ENCODE measurements at places on chromosomes 6 and 20.

DNA sequence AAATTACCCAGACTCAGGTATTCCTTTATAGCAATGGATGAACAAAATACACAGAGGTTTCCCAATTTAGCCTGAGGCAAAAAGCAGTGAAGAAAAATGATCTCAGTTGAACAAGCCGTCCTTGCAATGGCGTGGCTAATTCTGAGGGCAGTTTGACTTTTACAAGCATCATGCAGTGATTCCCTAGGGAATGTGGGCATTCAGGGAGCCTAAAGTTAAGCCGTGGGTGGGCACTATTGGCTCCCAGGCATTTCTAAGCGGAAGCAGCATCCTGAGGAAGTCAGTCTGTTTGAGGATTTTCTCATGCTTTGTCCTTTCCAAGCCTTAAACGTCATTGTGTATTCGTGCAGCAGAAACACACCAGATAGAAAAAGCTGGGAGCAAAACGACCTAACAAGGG, 133.9 kb downstream of the MYLK4 start:
- peak; percentile 26 for DNase-seq

DNA sequence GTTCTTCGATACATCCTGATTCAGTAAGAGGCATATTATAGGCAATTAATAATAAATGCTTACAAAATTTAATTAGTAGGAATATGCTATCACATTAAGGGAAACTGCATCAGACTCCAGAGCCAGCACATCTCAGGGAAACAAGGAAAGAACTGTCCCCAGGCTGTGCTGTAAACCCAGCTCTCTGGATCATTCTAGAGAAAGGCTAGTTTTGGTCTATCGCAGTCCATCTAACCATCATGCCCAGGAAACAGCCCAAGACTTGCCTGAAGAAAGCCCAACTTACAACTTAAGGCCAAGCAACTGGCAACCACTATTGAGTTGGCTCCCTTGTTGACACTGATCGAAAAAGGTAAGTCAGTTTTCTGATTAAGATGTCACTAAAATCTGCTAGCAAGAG, 11.3 kb downstream of the MAP3K5 start:
- no peak for DNase-seq

DNA sequence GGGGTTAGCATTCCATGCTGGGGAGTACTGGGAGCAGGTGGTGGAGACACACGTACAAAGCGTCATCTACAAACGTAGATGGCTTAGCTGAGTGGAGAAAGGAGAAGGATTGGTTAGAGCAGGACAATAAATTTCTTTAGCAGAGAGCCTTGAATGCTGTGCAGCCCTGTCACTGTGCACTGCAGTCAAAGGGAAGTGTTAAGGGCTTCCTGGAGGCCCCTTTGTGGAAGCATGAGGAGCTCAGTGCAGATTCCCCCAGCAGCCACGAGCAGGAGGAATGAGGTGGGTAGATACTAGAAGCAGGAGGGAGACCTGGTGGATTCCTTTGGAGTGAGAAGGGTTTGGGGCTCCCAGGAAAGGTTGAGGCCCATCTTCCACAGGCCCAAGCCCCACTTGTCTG, 6.1 kb upstream of the TREML4 start:
- no peak for DNase-seq

- no peak for DNase-seq
Measured at GRCh38 chr20:45056473-45057173, 44.3 kb downstream of the KCNS1 start.

DNA sequence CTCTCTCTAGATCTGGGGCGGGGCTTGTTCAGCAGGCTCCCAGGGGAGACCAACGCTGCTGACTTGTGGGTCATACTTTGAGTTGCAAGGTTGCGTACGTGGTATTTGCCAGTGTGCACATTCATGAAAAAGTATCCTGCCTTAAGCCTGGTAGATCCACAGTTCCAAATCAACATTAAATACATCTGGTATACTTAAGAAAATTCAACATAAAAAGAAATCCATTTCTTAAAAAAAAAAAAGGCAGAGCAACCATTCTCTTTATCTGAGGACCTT, 81.4 kb downstream of the SLC22A3 start:
- no peak for DNase-seq

- DNase-seq = no peak
Measured at GRCh38 chr6:125165256-125165655, 11.7 kb downstream of the TPD52L1 start.

DNA sequence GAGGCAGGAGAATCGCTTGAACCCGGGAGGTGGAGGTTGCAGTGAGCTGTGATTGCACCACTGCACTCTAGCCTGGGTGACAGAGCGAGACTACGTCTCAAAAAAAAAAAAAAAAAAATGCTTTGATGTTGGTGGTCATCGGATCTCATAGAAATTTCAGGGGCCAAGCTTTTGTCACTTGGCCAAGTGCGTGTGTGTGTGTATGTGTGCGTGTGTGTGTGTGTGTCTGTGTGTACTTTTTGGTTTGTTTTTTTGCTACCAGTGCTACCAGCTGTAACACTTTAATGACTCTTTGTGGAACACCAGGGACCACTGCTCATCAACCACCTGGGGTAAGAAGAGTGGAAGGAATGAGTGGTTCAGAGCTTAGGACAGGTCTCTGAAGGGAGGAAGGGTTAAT, 49.7 kb downstream of the TRAF3IP2 start:
- DNase-seq = no peak

DNA sequence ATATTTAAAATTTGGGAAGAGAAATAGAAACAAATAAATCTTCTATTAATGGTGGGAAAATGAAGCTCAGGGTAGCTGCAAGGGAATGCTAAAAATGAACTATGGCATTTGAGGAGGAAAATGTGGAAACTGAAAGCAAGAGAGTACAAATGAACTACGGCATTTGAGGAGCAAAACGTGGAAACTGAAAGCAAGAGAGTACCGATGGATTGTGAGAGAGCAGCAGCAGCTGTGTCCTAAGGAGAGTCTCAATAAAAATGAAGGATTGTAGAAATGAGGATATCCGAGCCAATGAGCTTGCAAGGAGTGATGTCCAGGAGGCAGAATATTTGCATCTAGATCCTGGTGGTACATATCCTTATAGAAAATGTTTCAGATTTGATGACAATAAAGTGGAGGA, 547.1 kb upstream of the ZNF337 start:
- DNase-seq = no peak

- no peak for DNase-seq
Measured at GRCh38 chr6:33440649-33441309, 13.6 kb upstream of the ZBTB9 start.

DNA sequence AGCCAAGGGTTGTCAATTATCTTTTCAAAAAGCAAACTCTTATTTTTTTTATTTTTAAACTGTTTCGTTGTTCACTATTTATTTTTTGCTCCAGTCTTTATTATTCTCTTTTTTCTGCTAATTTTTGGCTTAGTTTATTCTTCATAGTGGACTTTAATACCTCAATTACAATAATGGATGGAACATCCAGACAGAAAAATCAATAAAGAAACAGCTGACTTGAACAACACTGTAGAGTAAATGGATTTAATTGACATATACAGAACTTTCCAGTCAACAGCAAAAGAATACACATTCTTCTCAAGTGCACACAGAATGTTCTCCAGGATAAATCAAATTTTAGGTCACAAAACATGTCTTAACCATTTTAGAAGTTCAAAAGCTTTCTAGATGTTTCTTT, 111.5 kb downstream of the MEI4 start:
- no peak for DNase-seq

- DNase-seq = no peak
Measured at GRCh38 chr6:145155411-145155810, 579.9 kb downstream of the EPM2A start.

DNA sequence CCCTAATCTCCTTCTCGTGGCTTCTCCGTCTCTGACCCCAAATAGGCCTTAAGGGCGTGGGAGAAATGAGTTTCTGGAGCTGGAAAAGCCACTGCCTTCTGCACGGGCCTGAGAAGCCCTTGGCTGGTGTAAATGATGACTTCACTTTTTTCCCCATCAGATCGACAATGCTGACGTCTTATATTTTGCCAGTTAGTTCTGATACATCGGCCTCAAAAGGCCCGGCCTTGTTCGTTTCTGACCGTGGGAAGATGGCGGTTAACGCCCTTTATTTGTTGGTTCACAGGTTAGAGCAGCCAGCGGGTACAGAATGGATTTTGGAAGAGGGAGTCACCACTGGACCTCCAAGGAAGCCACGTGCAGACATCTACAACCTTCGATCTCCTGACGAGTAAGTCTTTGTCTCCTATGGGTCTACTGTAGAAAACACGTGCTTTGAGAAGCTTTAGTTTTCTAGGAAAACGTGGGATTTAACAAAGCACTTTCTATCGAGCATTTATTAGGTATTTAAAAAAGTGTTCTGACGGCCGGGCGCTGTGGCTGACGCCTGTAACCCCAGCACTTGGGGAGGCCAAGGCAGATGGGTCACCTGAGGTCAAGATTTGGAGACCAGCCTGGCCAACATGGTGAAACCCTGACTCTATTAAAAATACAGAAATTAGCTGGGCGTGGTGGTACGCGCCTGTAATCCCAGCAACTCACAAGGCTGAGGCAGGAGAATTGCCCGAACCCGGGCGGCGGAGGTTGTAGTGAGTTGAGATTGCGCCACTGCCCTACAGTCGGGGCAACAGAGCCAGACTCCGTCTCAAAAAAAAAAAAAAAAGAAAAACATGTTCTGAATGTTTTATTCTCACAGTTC, 1.2 kb upstream of the ZNFX1 start:
- DNase-seq = peak; percentile 11

- DNase-seq = no peak
Measured at GRCh38 chr6:138086573-138087196, 20.5 kb downstream of the PERP start.

- no peak for DNase-seq
Measured at GRCh38 chr20:3927486-3928291, 38.5 kb downstream of the PANK2 start.

GRCh38 chr6:9116026-9116425, 680.7 kb upstream of the SLC35B3 start:
- DNase-seq = no peak

GRCh38 chr6:93624408-93624807, 205.0 kb upstream of the EPHA7 start:
- DNase-seq = peak; percentile 74

GRCh38 chr6:60687085-60687484, 1598.9 kb downstream of the KHDRBS2 start:
- DNase-seq = no peak

GRCh38 chr6:128574402-128574801, 54.0 kb upstream of the PTPRK start:
- no peak for DNase-seq

GRCh38 chr6:140912686-140913085, 1220.0 kb upstream of the GJE1 start:
- DNase-seq = no peak

DNA sequence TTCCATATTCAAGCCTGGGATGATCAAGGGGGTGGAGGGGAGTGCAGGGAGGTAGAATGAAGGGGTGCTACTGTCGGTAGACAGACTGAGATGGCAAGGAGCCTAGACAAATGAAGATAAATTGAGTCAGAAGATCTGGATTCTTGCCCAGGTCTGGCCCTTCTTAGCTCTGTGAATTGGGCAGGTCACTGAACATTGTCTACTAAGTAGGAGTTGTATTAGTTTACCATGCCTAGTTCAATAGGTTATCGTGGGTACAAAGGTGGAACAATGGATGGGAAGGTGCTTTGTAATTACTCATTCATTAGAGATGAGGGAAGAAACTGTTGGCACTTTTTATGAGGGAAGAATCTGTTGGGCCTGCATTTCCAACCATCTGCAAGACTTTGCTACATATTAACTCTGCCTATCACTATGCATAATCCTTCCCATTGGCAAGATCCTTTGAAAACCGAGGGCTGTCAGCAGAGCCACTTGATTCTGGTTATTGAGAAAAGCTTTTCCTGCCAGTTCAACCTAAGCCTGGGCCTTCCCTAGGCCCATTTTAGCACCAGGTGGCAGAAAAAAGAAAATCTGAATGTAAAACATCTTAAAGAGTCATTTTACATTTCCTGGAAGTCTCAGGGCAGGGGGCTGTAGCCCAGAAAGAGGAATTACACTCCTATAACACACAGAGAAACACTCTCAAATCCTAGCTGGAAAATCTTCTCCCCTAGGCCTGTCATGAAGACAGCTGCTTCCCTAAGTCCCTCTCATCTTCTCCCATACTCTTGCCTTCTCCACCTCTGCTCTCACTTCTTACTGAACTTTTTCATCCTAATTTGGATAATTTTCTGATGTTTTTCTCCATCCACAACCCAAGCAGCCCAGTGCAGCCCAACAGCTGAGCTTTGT, 103.5 kb downstream of the CD24 start:
- no peak for DNase-seq

GRCh38 chr6:42049116-42049809, 1.1 kb upstream of the TAF8 start:
- DNase-seq = no peak

DNA sequence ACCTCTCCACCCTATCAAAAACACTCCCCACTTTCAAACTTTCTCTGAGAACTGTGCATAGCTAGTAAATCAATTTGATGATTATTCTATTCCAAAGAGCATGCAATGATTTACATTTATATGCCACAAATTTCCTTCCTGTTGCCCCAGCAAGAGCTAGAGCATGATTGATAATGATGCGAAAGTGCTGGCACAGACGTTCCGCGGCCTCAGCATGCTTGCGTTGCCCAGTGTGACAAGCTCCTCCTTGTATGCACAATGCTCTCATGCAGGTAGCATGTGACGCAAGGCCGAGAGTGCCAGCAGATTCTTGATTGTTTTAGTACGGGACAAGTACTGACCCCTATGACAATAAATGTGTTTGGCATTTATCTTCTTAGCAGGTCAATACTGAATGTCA, 696.3 kb upstream of the SLC35B3 start:
- no peak for DNase-seq

GRCh38 chr6:11711003-11711983, 67.3 kb downstream of the ADTRP start:
- no peak for DNase-seq

GRCh38 chr6:116402108-116402937, 31.6 kb downstream of the DSE start:
- no peak for DNase-seq

- no peak for DNase-seq
Measured at GRCh38 chr20:1278993-1279392, 12.9 kb downstream of the SNPH start.

DNA sequence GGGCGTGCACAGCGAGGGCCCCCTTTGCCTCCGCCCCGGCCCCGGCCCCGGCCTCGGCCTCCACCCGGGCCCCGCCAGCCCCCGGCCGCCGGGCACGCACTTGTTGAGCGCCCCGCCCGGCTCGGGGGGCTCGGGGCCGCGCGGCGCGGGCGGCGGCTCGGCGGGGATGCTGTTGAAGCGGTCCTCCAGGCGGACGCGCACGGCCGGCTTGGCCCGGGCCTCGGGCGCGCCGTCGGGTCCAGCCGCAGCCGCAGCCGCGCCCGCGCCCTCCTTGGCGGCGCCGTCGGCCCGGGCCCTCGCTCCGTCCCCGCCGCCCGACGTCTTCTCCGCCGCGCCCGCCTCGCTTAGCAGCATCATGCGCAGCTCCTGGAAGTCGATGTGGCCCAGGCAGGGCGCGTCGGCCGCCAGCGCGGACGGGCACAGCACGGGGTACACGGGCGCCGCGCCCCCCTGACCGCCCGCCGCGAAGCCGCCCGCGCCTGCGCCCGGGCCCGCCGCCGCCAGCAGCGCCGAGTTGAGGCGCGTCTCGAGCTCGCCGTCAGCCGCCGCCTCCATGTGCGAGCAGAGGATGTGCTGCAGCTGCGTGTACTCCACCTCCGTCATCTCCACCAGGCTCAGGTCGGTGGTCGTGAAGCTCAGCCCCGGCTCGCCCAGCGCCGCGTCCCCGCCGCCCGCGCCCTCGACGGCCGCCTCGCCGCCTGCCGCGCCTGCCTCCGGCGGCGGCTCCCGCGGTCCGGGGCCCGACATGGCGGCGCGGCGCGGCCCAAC, 514 bp downstream of the TCFL5 start:
- DNase-seq = no peak

GRCh38 chr6:43070028-43070632, 6.0 kb upstream of the PTK7 start:
- DNase-seq = peak; percentile 58
